ENCODE measurements at places on chromosomes 13 and 19.

- DNase-seq, result peak; percentile 32
Measured at GRCh38 chr19:53772943-53773342, 51.2 kb downstream of the NLRP12 start.

GRCh38 chr13:79915114-79915811 is 425.7 kb downstream of the SPRY2 start:
- no peak for DNase-seq

DNA sequence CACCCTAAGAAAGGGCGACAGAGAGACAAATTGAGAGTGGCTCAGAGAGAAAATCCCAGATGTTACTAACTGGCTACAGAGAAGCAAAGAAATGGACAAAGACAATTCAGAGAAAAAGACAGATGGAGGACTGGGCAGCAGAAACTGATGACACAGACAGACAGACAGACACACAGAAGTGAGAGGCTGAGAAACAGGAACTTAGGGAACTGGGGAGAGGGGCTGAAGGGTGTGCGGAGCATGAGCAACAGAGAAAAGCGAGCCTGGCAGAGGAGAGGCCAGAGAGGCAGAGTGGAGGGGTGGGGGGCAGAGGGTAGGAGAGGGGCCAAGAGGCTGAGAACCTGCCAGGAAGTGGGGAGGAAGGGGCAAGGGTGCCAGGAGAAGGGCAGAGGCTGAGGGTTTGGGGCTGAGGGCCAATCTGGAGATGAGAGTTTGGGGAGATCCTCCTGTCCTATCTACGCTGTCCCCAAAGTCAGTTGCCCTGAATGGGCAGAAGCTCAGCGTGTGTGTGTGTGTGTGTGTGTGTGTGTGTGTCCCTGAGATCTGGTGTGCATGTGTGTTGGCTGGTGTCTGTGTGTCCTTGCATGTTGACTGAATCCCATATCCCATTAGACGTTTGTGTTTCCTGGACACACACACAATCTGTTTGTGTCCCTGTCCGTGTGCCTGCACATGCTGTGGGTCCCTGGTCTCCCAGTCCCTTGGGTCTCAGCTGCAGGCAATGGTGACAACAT is 5.6 kb upstream of the ERFL start:
- no peak for DNase-seq

- DNase-seq, result no peak
Measured at GRCh38 chr13:97435794-97436193, 1.8 kb downstream of the RAP2A start.

Measured in T-cell (primary cell).